Activated CD4-positive, alpha-beta memory T cell treated with anti-CD3 and anti-CD28 coated beads for 36 hours (primary cell): ENCODE measurements at places on chromosomes 3 and 15. TPM values are rescaled to one million over a fixed set of nuclear protein-coding genes. Genes with fewer than 3 reads are reported as not detected.

DNA sequence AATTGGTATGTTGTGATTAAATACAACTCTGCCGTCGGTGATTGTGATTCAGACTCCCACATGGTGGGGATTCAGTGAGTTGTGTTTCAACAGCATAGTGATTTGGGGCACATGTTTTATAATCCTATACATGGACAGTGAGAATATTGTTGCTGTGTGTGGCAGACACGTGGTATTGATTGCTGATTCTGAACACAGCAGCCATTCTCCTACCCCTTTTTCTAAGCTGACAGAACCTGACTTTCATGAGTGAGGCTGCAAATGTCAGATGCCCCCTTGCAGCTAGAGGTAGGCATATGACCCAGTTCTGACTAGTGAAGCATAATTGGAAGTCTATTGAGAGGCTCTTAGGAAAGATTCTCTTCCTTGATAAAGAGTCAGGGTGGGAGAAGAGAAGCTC, 155.0 kb upstream of the STRIT1 start:
- H3K4me1 ChIP-seq, result no peaks in the 10 kb centered on the region
- H3K27ac ChIP-seq, result no peak overlapping the region

DNA sequence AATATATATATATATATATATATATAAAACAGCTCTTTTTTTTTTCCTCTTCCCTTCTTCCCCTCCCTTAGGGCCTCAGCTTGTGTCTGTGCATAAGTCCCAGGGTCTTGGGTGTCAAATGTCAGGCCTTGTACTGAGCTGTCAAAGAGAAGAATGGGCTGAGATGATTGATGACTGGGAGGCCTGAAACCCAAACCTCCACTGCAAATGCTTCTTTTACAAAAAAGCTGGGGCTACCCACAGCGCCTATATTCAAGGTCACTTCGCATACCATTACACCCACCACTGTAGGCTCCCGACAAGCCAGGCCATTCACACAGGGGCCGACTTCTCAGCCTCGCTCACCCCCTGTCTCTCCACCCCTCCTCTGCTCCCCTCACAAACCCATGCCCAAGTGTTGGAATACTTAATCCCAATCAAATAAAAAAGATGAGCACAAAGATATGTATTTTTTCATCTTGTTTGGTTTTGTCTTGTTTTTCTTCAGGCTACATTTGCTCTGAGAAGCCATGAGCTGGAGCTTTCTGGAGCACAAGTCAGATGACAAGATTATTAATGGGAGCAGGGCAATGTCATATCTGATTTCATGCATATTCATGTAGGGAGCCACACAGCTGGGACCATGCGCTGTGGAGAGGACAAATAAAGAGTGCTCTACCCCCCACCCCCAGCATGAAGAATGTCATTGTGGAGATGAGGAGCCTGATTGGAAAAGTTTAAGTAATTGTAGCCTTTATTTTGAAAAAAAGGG, 614.4 kb upstream of the NR2F2 start:
- no peak overlapping the region for H3K4me3 ChIP-seq
- H3K27me3 ChIP-seq, result no peaks in the 10 kb centered on the region
- no peak for DNase-seq
- no peaks in the 10 kb centered on the region for H3K36me3 ChIP-seq
- H3K4me1 ChIP-seq, result peaks cover 2% of the 10 kb centered on the region
- H3K27ac ChIP-seq, result no peak overlapping the region

DNA sequence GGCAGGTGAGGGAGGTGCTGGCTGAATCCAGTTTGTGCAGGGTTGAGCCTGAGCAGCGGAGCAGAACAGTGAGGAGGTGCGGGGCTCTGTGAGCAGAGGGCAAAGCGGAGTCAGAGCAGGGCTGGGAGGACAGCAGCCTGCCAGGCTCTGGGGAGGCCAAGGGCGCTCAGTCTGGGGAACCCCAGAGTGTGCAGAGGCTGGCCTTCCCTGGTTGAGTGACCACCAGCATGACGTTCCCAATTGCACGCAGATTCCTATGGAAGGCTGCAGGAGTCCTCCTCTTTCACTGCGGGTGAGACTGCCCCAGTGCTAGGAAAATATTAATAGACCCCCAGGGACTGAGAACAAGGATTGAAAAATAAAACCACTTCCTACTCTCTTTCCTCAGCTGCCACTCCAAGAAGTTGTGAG, 13.2 kb downstream of the MRAS start:
- H3K4me3 ChIP-seq, result no peak overlapping the region
- no peak overlapping the region for H3K27ac ChIP-seq
- H3K4me1 ChIP-seq, result no peaks in the 10 kb centered on the region
- no peak for DNase-seq
- H3K27me3 ChIP-seq, result peaks cover 5% of the 10 kb centered on the region

- H3K4me3 ChIP-seq, result no peak overlapping the region
- H3K27me3 ChIP-seq, result peaks cover 46% of the 10 kb centered on the region
- DNase-seq, result no peak
Measured at GRCh38 chr3:120908795-120909601, 993 bp downstream of the STXBP5L start.

GRCh38 chr3:66469220-66469640, 31.6 kb downstream of the LRIG1 start:
- peak; percentile 46 for DNase-seq
- peaks cover 13% of the 10 kb centered on the region for H3K36me3 ChIP-seq
- H3K4me1 ChIP-seq, result peaks cover 83% of the 10 kb centered on the region
- H3K4me3 ChIP-seq, result peak overlapping the region; percentile 39
- peak overlapping the region; percentile 86 for H3K27ac ChIP-seq

DNA sequence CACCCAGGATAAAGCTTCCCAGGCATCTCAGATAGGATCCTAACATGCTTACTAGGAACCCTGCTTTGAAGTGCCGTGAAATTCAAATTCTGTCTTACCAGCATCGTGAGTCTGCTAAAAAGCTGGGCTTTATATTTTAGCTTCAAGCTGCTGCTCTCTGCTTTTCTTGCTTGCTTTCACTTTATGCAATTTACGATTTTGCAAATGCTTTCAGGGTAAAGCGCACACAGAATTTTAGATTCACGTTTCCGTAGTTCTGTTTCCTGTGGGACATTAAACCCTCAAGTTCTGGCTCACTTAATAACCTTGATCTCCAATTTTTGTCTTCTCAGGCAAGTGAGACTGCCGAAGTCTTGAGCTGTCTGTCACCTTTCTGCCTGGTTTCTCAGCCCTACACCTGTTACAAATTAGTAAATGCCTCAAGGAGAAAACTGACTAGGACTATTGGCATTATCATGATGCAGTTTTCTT, 170.5 kb upstream of the TGFBR2 start:
- no peak overlapping the region for H3K27ac ChIP-seq
- H3K27me3 ChIP-seq, result no peaks in the 10 kb centered on the region
- H3K4me3 ChIP-seq, result peak overlapping the region; percentile 45

GRCh38 chr15:58110999-58111717, 27.0 kb upstream of the AQP9 start:
- no peaks in the 10 kb centered on the region for H3K4me1 ChIP-seq
- no peak overlapping the region for H3K4me3 ChIP-seq
- H3K27me3 ChIP-seq, result peaks cover 15% of the 10 kb centered on the region
- no peaks in the 10 kb centered on the region for H3K36me3 ChIP-seq
- no peak overlapping the region for H3K27ac ChIP-seq
- no peak for DNase-seq

DNA sequence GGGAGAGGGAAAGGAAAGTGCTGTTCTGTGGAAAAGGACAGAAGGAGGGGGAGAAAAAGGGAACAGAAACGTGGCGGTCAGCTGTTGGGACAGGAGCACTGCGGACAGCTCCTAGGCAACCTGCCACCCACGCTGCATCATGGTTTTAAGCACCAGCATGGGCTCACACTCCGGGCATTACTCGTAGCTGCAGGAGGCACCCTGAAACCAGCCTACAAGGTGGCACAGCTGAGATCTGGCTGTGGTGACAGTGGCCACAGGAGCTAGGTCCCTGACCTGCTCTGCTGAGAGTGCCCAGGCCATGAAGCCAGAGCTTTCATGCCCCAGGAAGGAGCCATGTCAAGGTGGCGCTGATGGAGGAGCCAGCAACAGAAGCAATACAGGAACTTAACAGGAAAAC, 161.4 kb upstream of the ST8SIA2 start:
- no peaks in the 10 kb centered on the region for H3K36me3 ChIP-seq
- H3K4me1 ChIP-seq, result no peaks in the 10 kb centered on the region
- no peak overlapping the region for H3K4me3 ChIP-seq
- H3K27me3 ChIP-seq, result peaks cover 27% of the 10 kb centered on the region

TMA7 gene
- total RNA-seq, result 323 TPM

SEMA3G gene
- 0.14 TPM for total RNA-seq

ITIH4 gene
- 6.3 TPM for total RNA-seq

PAQR5 gene
- total RNA-seq, result 0.10 TPM
